ENCODE measurements at places on chromosomes 5 and 9. TPM values are rescaled to one million over a fixed set of nuclear protein-coding genes. Genes with fewer than 3 reads are reported as not detected.

The MOB3B gene
- 5.8 TPM for total RNA-seq

The ARL14EPL gene
- total RNA-seq: 1.9 TPM

The SLC36A2 gene
- 1.7 TPM for total RNA-seq

The SPATA31A3 gene
- total RNA-seq: 2.2 TPM

The NEURL1B gene
- total RNA-seq: 14.0 TPM

The CDKN2A gene
- total RNA-seq: 0.96 TPM

The ZNF300 gene
- 6.3 TPM for total RNA-seq

The GRXCR2 gene
- not detected for total RNA-seq

The MED22 gene
- total RNA-seq: 27.7 TPM

The SEMA5A gene
- total RNA-seq: 24.8 TPM

The FRMD3 gene
- 51.3 TPM for total RNA-seq
